H54 (cell line): ENCODE measurements at places on chromosomes 7 and 10.

DNA sequence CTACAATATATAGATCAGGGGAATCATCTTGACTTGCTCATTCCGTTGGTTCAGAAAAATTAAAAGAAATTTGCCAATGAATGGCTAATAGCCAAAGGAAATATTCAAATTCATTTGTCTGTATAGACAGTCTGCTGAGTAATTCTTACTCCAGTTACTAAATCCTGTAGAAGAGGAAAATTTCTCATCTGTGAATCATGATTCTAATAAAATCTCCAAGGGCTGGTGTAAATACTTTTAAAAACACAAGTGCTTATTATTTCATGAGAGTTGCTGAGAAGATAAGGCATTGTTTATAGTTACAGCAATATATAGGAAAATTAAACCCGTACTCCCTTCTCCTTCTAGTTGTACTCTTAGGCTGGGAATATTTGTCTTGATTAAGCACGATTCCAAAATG, 53.0 kb downstream of the WNT2 start:
- DNase-seq: no peak

- no peak for DNase-seq
These were observed 69.7 kb downstream of the VWA2 start for GRCh38 chr10:114308531-114309363.

DNA sequence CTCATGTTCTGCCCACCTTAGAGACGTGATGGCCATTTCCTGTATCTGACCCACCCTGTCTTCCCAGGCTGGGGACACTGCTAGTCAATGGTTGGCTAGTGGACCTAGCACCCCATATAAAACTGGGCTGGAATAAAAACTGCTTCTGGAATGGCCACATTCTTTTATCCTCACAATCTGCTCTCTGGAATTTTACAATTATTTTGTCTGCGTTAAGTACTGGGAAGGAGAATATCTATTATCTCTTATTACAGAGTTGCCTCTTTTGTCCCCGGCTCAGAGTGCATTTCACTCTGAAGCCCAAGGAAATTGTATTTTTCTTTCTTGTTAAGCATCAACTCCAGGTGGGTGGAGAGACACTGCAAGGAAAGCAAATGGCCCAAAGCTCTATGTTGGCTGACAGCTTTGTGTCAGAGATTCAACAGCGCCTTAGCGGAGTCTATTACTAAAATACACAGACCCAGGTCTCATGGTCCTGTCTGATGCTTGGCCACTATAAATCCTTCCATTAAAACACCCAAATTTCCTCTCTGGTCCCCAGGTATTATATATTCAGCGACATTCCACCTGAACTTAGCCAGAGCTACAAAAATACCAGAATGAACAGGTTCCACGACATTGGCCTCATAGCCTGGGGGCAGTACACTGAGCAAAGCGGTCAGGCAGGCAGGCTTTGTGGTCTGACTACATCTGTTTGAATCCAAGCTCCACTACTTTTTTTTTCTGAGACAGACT, 121.7 kb downstream of the PRPF18 start:
- DNase-seq: no peak

DNA sequence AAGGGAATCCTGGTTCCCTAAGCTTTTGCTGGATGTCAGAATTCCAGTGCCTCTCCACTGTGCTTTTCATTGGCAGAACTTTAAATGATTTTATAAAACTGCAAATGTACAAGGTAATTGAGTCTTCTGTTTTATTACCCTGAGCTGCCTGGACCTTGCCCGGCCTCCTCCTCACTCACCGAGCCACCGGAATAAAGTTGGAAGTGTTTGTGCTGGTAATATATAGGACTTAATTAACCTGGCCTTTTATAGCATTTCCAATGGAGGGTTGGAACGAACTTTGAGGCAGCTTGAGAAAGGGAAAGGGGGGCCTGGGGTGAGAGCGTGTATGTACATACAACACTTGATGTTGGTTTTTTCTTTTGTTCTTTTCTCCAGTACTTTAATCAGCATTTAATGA, 43.4 kb downstream of the ZNF503 start:
- no peak for DNase-seq

DNA sequence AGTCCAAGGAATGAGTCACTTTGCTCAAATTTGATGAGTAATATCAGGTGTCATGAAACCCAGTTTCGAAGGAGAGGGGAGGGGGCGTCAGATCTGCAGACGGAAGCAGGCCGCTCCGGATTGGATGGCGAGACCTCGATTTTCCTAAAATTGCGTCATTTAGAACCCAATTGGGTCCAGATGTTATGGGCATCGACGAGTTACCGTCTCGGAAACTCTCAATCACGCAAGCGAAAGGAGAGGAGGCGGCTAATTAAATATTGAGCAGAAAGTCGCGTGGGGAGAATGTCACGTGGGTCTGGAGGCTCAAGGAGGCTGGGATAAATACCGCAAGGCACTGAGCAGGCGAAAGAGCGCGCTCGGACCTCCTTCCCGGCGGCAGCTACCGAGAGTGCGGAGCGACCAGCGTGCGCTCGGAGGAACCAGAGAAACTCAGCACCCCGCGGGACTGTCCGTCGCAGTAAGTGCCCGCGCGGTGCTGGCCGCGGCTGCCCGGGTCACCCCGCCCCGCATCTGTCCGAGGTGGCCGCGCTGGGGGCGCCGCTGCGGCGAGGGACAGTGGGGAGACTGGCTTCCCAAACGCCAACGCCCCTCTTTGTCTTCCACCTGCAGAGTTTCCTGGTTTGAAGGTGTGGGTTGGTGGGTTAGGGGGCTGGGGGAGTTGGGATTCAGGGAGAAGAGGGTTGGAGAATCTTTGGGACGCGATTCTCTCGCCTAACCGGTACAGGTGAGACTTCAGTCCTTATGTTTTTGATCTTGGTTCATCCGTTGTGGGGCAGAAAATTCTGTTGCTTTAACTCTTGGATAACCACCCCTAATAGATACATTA, at the start of gene TAC1:
TSS of gene TAC1 (plus strand) at position 351 of the 829 bp plus-strand sequence. CDS start 527 bp downstream, outside the sequence.
- no peak for DNase-seq

- no peak for DNase-seq
These were observed 57.5 kb downstream of the GLRX3 start for GRCh38 chr10:130193493-130194193.

GRCh38 chr7:95433952-95434556, 774 bp downstream of the PON2 start:
- no peak for DNase-seq

- DNase-seq: no peak
These were observed 31.1 kb downstream of the SKIDA1 start for GRCh38 chr10:21494191-21495001.

GRCh38 chr10:112678987-112679386, 232.0 kb downstream of the VTI1A start:
- no peak for DNase-seq

DNA sequence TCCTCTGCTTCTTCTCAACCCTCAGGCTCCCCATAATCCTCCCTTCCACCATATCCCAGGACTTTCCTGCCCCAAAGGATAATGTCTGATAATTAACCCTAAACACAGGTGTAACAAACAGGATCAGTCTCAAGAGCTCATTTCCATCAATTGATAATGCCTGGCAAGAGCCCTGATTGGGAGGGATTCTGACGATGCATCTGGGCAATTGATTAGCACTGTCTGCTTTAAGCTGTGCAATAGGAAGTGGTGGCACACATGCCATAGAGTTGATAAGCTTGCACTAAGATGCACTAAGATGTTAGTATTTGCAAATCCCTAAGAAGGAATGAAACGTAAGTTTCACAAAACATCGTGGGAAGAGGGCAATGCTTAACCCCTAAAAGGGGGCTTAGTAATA, 27.4 kb upstream of the EGR2 start:
- DNase-seq: no peak

DNA sequence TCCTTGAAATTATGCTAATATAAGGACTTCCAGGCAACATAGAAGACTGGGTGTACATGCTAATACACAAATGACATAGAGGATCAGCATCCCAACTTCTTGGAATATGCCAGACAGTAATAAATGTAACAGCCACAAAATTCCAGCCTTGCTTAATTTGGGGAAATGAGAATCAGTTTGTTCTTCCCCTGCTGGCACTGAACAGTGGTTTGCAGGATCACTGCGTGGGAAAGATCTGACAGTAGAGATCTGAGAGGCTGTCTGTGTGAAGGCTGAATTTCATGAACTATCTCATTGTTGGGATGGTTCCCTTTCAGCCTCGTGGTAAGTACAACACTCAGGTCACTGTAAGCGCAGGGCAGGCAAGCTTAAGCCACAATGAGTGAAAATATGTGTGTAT, 1078.0 kb downstream of the LRMDA start:
- no peak for DNase-seq

DNA sequence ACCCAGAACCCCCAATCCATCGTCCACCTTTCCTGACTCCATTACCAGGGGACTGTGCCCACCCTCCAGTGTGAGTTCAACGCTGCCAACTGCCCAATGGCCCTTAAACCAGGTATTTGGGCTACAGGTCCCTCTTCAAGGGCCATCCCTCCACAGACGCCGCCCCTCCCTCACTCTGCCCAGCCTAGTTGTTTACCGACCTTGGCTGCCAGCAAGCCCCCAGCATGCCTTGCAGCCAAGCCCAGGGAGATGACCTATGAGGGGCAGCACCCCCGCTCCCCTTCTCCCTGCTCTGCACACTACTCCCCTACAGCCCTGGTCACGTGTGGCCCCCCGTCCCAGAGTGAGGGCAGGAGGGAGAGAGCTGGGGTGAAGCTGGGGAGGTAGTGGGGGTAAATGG, 147.3 kb downstream of the GRID1 start:
- DNase-seq: no peak

- DNase-seq: no peak
These were observed 454.9 kb downstream of the ADRA2A start for GRCh38 chr10:111531690-111532089.

- DNase-seq: no peak
These were observed 24.5 kb upstream of the IL6 start for GRCh38 chr7:22702516-22702915.

DNA sequence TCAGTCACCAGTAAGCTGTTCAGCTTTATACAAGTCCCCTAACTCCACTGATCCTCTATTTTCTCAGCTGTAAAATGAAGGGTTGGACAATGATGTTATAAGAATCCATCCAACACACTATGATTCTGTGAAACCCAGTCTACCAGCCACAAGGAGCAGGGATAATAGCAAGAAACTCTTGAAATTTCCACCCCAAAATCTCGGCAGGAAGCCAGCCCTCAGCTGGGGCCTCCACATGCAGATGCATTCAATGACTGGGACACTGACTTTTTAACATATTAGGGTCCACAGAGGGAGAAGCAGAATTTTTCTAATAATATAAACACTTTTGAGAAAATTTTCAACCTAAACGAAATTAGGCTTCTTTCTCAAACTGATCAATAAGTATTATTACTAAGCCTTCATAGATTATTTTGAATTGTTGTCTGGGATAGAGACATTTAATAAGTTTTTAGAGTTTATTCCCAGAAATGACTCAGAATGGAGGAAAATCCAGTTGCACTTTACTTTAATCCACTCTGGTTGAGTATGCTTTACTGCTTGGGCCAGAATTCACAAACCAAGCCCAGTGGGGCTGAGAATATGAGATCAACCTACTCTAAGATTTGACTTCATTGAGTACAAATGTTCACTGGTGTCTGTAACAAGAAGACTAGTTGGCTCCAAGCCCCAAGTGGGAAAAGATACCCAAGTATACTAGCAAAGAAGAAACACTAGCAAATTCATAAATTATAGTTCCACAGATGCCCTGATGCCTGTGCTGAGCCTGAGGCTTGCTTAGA, 168.6 kb downstream of the C7orf25 start:
- no peak for DNase-seq

- no peak for DNase-seq
These were observed 460.2 kb downstream of the DNAJB9 start for GRCh38 chr7:109029866-109030265.

GRCh38 chr10:178723-179122, 43.5 kb downstream of the ZMYND11 start:
- no peak for DNase-seq

DNA sequence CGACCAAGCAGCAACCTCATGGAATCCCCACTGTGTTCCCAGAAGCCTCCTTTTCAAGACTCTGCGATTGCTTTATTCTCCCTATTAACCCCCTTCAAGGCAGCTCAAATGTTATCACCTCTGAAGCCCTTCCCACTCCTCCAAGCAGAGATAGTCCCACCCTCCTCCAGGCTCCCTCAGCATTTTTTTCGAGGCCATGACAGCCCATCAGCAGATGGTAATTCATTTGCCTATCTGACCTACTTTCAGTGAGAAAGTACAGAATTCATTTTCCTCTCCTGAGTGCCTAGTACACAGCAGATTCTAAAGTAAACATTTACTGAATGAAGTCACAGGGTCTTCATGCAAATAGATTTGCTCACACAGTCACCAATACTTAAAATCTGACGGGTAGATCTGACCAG, 47.8 kb downstream of the HERPUD2 start:
- no peak for DNase-seq

GRCh38 chr7:111362506-111363054, 199.7 kb downstream of the IMMP2L start:
- DNase-seq: no peak

DNA sequence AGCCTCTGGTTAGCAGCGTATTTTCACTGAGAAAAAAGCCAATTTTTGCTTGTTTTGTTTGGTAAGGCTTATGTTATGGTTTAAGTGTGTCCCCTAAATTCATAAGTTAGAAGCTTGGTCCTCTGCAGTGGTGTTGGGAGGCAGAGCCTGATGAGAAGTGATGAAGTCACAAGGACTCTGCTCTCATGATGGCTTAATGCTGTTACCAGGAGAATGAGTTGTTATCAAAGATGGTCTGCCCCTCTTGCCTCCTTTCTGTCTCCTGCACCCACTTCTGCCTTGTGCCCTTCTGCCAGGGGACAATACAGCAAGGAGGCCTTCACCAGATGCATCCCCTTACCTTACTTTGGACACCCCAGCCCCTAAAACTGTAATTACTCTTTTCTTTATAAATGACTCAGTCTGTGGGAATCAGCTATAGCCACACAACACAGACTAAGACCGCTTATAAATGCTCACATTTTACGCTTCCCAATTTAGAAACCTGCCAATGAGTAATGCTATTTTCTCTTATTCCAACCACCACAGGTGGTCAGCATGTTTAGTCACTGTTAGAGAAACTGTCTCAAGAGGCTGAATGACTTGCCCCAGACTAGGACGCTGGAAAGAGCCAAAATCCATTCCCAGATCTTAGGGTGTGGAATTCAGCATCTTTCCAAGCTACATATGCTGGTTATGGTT, 6.1 kb upstream of the PKD1L1 start:
- peak; percentile 68 for DNase-seq

DNA sequence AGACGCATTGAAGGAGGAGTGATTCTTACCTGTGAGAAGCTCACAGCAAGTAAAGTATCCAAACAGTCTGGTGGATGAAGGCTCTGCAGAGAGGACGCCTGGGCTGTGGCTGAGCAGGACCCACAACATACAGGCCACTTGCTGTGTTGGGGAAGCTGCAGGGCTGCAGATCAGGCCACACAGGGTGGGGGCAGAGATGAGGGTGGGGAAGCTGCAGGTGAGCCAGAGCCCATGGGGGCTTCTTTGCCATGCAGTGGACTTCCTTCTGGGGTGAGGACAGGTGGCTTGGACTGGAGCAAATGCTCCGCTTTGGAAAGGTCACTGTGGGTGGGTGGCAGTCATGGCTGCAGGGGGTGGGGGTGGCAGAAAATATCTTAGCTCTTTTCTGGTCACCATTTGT, 214.8 kb downstream of the GLRX3 start:
- DNase-seq: no peak

GRCh38 chr10:91103384-91104192, 116.9 kb upstream of the PCGF5 start:
- no peak for DNase-seq
